ENCODE measurements at places on chromosomes 6 and 20. TPM values are rescaled to one million over a fixed set of nuclear protein-coding genes. Genes with fewer than 3 reads are reported as not detected.
A peak's percentile ranks its signal among the peaks of the same experiment; 100 is the strongest.

Gene DUSP22
- total RNA-seq, result 9.5 TPM

Gene LIME1
- total RNA-seq, result 50.4 TPM

GRCh38 chr6:5828296-5828695 lies 178.4 kb downstream of the NRN1 start:
- DNase-seq, result no peak

- DNase-seq, result no peak
Observed at GRCh38 chr6:151716526-151716932, 91.0 kb upstream of the ESR1 start.

- DNase-seq, result peak; percentile 82
Observed at GRCh38 chr6:31399589-31400466, 3.6 kb upstream of the MICA start.

- DNase-seq, result no peak
Observed at GRCh38 chr6:116387374-116387773, 16.6 kb downstream of the DSE start.

DNA sequence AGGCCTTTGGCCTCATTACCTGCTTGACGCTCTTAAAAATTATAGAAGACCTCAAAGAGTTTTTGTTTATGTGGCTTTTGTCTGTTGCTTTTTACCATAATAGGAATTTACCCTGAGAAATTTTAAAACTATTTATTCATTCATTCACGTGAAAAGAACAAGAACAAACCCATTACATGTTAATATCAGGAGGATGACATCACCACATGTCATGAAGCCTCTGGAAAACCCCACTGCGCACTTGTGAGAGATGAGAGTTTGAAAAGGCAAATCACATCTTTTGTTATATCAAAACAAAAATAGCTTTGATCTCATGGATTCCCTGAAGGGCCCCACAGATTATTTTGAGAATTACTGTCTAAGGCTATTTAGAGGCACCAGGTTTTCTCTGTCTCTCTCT lies 61.3 kb upstream of the EYA2 start:
- no peak for DNase-seq

DNA sequence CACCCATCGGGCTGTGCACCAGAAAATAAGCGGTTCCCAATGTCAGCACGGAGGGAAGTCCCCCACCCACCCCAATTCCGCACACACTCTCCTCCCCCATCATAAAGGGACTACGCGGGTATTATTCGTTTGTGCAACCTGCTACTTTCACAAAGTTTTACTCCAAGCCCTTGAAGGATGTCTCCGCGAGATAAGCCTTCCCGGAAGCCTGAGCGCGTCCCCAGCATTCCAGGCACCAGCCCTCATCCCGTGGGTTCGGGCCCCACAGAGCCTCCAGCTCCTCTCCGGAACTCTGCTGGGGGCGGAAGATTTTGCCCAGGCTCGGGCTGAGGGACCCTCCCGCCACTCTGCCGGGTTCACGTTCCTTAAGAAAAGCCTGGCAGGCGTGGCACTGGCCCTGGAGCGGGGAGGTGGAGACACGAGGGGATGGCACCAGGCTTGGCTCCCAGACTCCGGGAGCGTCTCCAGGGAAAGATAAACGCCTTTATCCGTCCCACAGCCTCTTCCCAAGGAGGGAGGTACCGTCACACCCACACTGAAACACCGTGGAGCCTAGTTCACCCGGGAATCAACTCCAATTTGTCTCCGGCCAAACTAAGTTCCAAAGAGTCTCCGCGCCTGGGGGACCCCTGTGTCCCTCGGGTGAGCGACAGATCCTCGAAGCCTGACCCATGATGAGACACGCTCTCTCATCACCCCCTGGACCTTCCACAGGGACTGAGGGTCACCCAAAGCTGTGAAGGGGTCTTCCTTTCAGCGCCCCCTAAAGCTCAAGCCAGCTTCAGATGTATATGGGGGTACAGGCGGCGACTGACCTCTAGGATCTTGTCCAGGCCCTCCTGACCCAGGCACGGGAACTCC lies 934 bp downstream of the KCNK5 start:
- DNase-seq, result peak; percentile 30

GRCh38 chr20:6739406-6739805 lies 28.1 kb upstream of the BMP2 start:
- DNase-seq, result no peak

DNA sequence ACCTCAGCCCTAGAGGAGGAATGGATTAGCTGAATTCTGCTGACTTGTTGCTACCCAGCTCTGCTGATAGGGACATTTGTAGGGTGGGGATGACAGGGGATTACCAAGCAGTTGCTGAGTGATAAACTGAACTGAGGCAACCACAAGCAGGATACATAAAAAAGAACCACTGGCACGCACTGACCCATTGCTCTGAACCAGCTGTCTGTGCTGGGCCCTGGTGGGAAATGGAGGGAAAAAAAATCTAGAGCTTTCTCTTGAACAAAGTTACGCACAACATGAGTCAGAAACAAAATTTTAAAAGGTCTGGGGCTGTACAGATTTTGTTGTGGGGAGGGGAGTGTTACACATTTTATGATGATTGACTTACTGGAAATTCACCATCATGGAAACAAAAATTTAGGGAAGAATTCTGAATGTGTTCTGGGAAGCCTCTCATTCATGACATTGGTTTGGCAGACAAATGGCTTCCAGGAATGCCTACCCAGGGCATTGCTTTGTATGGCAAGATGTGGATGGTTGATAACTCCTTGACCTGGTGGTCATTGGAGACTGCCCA lies 37.7 kb downstream of the FOXO3 start:
- no peak for DNase-seq

DNA sequence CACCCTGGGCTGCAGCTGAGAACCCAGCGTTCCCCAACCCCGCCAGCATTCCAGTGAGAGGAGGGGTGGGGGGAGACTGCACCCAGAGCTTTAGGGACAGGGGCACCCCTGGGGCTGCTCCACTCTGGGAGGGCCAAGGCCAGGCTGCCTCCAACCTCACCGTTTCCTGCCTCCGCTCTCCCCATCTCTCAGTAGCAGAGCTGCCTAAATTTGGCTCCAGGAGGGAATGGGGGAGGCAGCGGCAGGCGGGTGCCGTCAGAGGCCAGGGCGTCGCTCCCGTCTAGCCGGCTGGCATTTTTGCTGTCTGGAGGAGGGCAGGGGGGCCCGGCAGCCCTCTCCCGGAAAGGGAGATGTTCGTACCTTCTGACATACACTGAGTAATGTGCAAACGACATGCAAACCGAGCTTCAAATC lies 46.6 kb downstream of the NOL4L start:
- no peak for DNase-seq

DNA sequence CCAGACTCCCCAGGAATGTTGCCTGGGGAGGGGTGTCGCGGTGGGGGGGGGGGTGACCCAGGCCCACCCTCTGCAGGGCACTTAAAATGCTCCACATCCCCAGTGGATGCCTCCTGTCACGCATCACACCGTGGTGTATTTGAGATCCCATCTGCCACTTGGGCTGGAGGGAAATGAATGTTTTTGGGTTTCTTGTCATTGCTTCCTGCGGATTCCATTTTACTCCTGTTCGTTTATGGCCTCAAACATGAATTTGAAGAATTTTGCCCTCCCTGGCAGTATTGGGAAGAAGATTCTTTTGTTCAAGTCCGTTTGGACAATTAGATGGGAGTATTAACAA lies 544 bp upstream of the KHDC1 start:
- DNase-seq, result no peak

DNA sequence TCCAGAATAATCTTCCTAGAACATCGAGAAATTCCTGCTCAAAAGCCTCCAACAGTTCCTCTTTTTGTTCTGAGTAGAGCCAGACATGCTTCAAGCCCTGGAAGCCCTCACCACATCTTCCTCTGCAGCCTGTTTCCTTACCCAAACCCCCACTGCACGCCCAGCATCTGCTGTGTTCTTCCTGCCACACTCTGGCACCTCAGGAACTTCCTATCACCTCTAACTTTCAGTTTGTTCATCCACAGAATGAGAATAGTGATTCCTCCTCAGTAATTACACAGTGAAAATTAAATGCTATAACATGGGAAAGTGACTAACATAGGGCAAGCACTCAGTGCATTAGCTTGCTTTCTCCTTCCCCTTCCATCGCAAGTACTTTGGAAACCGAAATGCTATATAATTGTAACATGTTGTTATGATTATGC lies 26.3 kb downstream of the C6orf89 start:
- DNase-seq, result no peak

DNA sequence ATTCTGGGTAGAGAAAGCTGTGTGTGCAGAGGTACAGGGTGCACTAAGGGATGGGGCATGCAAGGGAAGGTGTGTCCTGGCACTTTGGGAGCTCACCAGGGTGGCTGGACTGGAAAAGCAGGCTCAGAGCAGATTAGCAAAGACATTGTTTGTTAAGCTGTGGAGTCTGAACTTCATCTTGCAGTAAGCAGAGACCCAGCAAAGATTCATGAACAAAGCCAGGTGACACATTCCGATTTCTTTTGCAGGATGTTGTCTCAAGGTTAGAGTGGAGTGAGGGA lies 28.8 kb downstream of the DUSP22 start:
- DNase-seq, result no peak

- DNase-seq, result no peak
Observed at GRCh38 chr6:136383268-136383937, 93.8 kb upstream of the BCLAF1 start.
